ENCODE measurements at places on chromosomes 4 and X.

GRCh38 chr4:1155314-1155713, 17.1 kb downstream of the SPON2 start:
- DNase-seq = no peak

- no peak for DNase-seq
These were observed 876.6 kb upstream of the GRID2 start for GRCh38 chr4:91427171-91427570.

DNA sequence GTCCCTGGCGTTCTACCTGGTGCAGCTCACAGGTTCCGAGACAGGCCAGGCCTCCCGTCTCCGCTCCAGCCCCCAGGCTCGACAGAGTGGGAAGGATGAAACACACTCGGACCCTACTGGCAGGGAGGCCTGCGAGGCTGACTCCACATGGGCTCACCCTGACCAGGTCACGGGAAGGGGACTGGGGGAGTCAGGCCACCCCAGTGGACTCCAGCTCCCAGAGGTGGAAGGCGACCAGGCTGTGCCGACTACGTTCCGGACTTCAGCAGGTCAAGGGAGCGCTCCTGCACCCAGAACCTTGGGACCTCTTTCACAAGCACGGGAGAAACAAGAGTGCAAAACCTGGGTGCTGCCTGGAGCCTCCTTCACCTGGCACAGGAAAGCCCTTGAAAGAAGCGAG, 4.6 kb upstream of the IRAK1 start:
- no peak for DNase-seq

DNA sequence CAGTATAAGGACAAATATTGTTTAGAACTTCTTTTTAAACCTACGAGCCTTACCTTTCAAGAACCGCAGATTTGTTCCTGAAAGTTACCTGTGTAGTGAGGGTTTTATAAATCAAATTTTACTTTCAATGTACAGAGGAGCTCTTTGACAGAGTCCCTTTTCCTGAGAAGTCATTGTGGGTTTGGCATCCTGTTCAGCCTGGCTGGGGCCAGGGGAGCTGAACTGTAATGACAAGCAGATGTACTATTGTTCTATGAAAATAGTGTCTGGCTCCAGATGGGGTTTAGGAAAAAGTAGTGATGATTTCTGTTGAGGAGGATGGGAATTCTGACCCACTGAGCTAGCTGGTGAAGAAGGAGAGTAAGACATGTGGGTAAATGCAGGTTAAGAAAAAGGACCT, 196.2 kb upstream of the PGRMC2 start:
- no peak for DNase-seq

DNA sequence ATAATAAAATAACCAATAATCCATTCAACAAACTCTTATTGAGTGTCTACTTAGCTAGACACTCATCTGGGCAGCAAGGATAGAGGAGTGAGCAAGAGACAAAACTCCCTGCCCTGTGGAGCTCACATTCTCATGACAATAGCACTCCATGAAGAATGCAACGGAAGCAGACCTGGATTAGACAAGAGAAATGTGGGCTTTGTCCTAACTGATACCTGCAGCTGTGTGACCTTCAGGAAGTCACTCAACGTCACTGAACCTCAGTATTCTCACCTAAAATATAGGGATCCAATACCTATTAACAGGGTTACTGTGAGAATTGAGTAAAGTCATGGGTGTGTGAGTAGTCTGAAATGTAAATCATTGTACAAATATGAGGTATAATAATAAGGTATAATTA, 61.2 kb downstream of the NDNF start:
- DNase-seq = no peak

DNA sequence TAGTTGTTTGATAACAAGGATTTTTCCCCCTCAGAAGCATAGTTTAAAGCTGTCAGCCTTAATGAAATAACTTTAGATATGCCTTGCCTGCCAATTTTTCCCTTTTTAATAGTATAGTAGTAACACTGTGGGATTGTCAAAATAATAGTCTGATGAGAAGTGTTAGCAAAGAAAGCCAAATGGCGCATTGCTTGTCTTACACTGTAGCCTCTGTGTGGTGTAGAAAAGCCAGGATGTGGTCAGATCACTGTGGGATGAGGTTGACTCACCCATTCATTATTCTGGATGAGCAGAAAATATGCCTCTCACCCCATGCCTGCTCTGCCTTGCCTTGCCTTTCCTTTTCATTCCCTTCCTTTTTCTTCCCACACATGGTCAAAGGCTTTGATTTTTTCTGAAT, 257.8 kb upstream of the NRK start:
- no peak for DNase-seq

- no peak for DNase-seq
These were observed 83.3 kb downstream of the RASL11B start for GRCh38 chr4:52945326-52945898.

DNA sequence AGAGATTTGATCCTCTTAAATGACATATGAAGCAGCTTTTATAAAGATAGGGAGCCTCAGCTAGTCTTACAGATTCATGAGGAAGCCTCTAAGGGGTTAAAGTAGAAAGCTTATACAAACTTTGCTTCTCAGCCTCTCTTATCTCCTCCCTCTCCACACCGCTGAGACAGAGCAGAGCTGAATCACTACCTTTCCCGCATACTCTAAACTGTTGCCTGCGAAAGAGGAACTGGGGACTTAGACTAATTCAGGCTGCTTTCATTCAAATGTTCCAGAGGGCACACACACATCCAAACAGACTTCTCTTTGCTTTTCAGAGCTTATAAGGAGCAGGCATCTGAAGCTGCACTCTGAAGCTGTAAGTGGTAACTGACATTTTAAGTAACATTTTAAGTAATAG, at the start of gene SERTM2:
TSS of gene SERTM2 (plus strand) at position 169 of the 400 bp plus-strand sequence. CDS start 7,213 bp downstream, outside the sequence.
- DNase-seq = no peak

GRCh38 chr4:110617075-110617640, 5.7 kb downstream of the PITX2 start:
- DNase-seq = no peak

GRCh38 chr4:148069086-148069894, 337.4 kb downstream of the ARHGAP10 start:
- no peak for DNase-seq

GRCh38 chr4:57274082-57274481, 163.9 kb upstream of the IGFBP7 start:
- no peak for DNase-seq

GRCh38 chr4:184817494-184818215, 8.1 kb downstream of the ACSL1 start:
- DNase-seq = no peak

- no peak for DNase-seq
These were observed 61.2 kb downstream of the DHRSX start for GRCh38 chrX:2439613-2440012.

- DNase-seq = no peak
These were observed 54.5 kb downstream of the CLDN34 start for GRCh38 chrX:10021461-10022272.

- no peak for DNase-seq
These were observed 250.0 kb downstream of the ARHGAP24 start for GRCh38 chr4:85724791-85725563.

DNA sequence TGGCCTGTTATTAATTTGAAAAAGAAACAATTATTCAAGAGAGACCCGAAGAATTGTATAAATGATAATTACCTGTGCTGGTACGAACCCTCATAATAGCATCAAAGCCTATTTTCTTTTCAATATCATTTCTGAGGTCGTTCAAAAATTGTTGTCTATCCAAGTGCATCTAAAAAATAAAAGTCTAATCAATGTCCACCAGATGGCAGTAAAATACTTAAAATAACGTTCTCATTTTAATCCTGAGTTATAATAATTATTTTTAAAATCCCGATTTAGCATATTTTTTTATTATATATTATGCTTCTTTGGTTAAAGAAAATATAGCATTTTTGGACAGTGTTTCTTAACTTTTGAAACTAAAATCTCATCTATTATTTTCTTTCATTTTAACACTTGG, 55.7 kb downstream of the METTL14 start:
- no peak for DNase-seq

DNA sequence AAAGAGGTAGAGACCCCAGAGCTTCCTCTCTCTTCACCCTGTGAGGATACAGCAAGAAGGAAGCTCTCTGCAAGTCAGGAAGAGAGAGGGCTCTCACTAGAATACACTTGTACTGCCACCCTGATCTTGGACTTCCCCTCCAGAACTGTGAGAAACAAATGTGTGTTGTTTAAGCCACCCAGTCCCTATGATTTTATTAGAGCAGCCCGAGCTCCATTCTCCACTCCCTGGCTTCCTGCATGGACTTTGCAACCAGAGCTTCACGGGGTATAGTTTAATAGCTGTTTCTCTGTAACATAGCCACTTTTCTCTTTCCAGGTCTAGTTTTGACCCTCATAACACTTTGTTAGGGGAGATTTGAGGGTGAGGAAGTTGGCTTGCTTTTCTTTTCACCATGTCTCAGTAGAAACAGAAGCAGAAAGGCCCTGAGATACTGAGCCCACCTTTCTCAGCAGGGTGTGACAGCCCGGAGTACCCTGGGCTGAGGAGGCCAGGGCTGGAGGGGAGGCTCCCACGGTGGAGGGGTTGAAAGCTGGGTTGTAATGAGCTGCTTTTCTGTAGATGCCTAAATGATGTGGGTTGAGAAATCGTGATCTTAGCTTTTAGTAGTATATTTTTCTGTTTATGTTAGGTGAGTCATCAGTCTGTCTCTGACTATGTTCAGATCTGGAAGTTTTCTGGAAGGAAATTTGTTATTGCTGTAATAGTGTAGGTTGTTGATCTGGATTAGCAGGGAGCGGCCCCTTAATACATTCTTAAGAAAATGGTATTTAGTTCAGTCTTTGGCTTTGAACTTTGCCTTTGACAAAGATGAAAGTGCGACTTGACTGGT, 118.6 kb downstream of the PTTG2 start:
- no peak for DNase-seq

DNA sequence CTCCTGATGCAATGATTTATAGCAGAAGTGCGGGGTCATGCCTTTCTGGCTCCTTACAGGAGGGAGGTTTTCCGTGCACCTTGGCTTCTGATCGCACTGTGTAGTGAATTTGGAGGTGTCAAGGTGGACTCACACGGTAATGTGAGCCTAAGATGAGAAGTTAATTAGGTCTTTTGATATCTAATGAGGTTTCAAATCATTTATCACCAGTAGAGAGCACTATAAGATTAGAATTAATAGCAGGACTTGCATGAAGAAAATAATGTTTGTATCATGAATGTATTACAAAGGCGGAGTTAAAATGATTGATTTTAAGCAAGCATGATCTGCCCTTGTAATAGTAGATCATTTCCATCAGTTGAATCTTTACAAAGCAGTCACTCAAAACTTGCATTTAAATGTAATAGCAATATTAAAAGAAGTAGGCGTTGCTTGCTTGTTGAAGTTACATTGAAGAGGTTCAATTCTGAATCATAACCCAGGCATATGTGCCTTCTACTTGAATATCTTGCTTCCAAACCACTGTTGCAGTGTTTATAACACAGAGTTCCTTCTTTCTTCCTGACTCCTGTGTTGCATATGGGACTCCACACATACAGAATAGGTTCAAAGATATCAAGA, 152.1 kb downstream of the FMR1NB start:
- no peak for DNase-seq

DNA sequence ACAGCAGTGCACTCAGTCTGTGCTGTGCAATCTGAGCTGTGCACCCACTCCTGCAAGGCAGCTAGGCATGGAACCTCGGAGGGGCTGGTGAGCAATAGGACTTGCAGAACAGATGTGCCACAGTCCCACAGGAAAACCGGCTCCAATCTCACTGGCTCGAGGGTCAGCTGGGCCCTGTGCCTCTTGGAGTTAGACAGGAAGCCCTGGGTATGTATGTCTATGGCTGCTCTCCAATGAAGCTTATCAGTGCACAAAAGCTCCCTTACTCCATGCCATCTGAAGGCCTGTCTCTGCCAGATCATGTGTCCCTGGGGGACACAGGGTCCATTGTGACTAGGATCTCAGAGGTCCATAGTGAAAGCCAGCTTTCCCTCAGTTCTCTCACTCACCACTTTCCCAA, 335.8 kb downstream of the SH3BGRL start:
- DNase-seq = no peak

- no peak for DNase-seq
These were observed 1639.0 kb upstream of the IGFBP7 start for GRCh38 chr4:58749206-58749605.

DNA sequence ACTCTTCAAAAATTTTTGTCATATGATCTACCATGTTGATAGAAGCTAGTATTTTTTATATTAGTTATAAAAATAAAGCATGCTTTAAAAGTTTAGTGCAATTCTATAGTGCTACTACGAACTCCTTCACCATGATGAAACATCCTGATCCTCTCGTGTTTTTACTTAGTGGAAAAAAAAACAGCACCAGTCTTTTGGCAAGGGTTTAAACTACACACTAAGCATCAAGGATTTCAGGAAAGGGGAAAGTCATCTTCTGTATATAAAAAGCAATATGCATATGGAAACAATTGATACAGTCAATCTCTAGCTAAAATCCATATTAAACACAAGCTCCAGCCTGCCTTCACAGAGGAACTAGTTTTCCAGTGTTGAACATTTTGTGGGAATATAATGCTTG, 18.7 kb downstream of the CHM start:
- no peak for DNase-seq

GRCh38 chr4:41475402-41475801, 62.6 kb upstream of the LIMCH1 start:
- DNase-seq = no peak

DNA sequence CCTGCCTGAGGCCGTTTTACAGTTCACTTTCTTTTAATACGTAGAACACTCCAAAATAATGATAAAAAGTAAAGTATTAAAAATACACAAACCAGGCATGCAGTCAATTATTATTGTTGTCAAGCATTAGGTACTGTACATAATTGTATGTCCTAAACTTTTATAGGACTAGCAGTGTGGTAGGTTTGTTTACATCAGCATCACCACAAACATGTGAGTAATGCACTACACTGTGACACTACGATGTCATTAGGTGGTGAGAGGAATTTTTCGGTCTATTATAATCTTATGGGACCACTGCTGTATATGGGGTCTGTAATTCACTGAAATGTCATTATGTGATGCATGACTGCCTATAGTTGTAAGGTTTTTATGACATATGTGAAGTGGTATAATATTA, 149.5 kb upstream of the SH3RF1 start:
- no peak for DNase-seq

GRCh38 chr4:124121461-124121971, 591.0 kb downstream of the ANKRD50 start:
- DNase-seq = no peak

GRCh38 chr4:89121387-89122068, 10.2 kb downstream of the TIGD2 start:
- DNase-seq = no peak

- no peak for DNase-seq
These were observed 40.4 kb upstream of the MAGEB10 start for GRCh38 chrX:27767387-27767786.

- DNase-seq = no peak
These were observed 66.6 kb downstream of the ING2 start for GRCh38 chr4:183571350-183571941.

- no peak for DNase-seq
These were observed 110.3 kb downstream of the UCHL1 start for GRCh38 chr4:41366911-41367517.

DNA sequence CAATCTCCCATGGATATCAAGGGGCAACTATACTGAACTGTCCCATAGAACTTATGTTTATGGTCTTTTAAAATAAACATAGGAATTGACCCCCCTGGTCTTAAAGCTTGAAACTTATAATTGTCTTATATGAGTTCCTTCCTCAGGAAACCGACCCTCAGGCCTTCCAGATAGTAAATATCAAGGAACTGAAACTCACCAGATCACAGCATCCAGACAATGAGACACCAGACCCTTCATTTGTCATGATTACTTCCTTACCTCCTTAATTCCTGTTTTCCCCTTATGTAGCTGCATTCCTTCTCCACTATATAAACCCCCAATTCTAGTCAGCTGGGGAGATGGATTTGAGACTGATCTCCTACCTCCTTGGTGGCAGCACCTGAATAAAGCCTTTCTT, 94.8 kb upstream of the GRPR start:
- no peak for DNase-seq
